ENCODE measurements at places on chromosomes 4 and X.

- no peak for DNase-seq
Measured at GRCh38 chr4:185782523-185782922, 29.5 kb downstream of the SORBS2 start.

DNA sequence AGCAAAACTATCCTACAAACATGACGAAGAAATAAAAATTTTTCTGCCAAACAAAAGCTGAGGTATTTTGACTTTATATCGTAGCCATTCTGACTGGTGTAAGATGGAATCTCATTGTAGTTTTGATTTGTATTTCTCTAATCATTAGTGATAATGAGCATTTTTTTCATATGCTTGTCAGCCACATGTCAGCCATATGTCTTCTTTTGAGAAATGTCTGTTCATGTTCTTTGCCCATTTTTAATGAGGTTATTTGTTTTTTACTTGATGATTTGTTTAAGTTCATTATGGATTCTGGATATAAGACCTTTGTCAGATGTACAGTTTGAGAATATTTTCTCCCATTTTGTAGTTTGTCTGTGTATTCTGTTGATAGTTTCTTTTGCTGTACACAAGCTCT, 24.5 kb downstream of the F8A2 start:
- no peak for DNase-seq

- DNase-seq, result no peak
Measured at GRCh38 chr4:113181289-113182007, 132.0 kb downstream of the ANK2 start.

- no peak for DNase-seq
Measured at GRCh38 chr4:56655627-56656345, 25.3 kb downstream of the HOPX start.

DNA sequence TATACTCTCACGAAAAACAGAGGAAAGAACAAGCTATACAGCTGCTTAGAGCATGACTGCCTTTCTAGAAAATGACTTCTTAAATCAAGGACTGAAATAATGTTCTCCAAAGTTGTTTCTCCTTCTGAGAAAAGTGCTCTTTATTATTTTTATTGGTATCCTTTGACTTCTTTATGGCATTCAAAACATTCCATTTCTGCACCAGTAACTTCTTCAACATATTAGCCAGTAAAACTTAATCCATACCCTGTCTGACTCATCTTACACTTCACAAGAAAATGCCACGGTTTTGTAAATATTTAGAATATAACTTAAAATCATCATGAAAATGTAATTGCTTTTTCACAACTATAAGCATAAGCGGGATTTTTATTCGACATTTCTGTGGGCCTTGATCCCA, 180.4 kb downstream of the NR3C2 start:
- no peak for DNase-seq

DNA sequence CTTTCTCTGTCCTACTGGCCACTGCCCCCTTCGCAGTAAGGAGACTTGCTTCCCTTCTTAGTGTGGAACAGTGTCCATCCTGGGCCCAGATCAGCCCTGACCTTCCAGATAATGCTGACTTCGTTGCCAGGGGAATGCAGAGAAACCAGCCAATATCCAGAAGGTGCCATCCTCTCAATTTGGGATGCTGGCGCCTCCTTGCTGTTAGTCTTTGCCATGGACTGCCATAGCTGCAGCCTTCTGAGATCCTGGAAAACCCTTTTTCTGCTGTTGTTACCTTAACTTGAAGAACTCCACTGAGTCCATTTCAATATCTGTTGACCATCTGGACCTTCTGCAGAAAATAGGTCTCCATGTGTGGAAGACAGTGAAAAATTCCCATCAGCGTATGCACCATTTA, 21.8 kb downstream of the RAI2 start:
- no peak for DNase-seq

GRCh38 chr4:180695851-180696250, 1547.4 kb upstream of the TENM3 start:
- no peak for DNase-seq

GRCh38 chrX:69097451-69098236, 67.6 kb downstream of the PJA1 start:
- DNase-seq, result no peak

- DNase-seq, result no peak
Measured at GRCh38 chr4:112511803-112512118, 4.2 kb downstream of the NEUROG2 start.

DNA sequence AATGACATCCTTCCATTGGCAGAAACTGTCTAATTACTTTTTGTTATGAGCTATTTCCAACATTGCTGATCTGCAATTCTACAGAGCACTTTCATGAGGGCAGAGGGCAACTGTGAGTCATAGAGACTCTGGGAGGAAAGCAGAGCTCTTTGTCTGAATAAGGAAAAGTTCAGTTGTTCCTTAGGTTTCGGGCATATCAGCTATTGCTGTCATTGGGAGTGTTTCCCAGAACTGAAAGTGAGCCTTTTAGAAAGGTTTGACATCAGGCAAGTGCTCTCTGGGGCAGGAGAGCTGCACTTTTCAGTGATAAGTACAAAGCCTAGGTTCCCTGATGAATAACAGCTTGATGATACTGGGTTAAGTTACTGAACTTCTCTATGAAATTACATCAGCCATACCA, 119.2 kb upstream of the EDNRA start:
- DNase-seq, result no peak

- no peak for DNase-seq
Measured at GRCh38 chr4:169906821-169907220, 119.4 kb downstream of the MFAP3L start.

GRCh38 chr4:141352909-141353525, 132.3 kb downstream of the ZNF330 start:
- no peak for DNase-seq

GRCh38 chrX:72100824-72101351, 30.8 kb downstream of the RTL5 start:
- DNase-seq, result peak; percentile 37

DNA sequence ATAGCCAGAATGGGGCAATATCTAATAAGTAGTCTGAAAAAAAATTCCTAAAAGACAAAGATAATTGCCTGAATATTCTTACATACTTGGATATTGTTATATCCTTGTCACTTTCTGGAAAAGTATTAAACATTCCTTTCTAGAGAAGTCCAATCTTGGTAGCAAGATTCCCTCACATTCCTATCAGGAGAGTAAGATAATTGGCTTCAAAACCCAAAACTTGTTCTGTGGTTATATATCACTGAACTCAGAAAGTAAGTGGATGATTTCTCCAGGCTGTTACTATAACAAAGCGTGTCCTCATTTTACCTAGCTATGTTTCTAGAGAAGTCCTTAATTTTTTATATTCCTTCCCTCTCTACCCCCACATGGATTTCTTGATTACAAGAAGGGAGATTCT, 46.0 kb upstream of the TEX13A start:
- DNase-seq, result no peak

- DNase-seq, result no peak
Measured at GRCh38 chr4:2390784-2391421, 27.5 kb downstream of the ZFYVE28 start.

- no peak for DNase-seq
Measured at GRCh38 chr4:169976951-169977350, 49.2 kb downstream of the MFAP3L start.

DNA sequence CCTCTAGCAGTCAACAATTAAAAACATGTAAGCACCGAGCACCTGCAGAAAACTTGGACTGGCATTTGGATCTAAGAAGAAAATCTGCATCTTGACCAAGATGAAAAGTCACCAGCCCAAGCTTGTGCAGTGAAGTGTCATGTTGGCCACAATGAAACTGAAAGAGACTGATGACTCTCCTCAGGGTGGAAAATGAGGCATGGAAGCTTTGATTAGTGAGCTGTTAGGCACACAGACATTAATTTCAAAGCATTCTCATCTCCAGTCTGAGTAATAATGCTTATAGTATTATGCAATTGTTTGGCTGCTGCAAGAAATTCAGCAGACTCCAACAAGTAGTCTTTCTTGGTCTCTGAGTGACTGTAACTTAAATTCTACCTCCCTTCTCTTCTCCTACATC, 150.1 kb downstream of the AR start:
- no peak for DNase-seq

DNA sequence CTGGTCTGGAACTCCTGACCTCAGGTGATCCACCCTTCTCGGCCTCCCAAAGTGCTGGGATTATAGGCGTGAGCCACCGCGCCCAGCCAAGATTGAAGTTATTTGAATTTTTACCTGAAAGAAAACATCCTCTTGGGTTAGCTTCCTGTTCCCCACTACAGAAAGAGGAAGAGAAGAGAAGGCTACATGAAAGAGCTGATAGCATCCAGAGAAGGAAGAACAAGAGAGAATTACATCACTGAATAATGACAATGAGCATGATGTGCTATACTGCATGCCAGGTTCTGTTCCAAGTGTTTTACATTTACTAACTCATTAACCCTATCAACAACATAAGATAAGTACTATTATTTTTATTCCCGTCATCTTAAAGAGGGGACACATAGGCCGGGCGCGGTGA, 11.5 kb upstream of the TBC1D1 start:
- DNase-seq, result no peak

DNA sequence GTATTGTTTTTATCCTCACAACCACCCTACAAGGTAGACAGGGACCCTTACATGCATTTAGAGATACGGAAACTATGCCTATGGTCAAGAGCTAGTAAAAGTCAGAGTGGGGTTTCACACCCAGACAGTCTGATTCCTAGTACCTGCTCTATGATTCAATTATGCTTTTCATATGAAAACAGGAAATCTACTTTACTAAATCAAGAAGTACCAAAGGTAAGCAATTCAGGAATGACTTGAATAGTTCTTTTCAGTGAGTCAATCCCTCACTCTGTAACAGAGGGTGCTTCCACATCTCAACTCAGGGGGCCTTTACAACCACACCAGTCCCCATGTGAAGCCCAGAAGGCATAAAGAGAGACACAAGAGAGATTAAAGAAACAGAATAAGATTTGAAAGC, 191.4 kb downstream of the PPP3CA start:
- DNase-seq, result no peak

GRCh38 chr4:121073004-121073435, 685 bp upstream of the NDNF start:
- DNase-seq, result no peak

DNA sequence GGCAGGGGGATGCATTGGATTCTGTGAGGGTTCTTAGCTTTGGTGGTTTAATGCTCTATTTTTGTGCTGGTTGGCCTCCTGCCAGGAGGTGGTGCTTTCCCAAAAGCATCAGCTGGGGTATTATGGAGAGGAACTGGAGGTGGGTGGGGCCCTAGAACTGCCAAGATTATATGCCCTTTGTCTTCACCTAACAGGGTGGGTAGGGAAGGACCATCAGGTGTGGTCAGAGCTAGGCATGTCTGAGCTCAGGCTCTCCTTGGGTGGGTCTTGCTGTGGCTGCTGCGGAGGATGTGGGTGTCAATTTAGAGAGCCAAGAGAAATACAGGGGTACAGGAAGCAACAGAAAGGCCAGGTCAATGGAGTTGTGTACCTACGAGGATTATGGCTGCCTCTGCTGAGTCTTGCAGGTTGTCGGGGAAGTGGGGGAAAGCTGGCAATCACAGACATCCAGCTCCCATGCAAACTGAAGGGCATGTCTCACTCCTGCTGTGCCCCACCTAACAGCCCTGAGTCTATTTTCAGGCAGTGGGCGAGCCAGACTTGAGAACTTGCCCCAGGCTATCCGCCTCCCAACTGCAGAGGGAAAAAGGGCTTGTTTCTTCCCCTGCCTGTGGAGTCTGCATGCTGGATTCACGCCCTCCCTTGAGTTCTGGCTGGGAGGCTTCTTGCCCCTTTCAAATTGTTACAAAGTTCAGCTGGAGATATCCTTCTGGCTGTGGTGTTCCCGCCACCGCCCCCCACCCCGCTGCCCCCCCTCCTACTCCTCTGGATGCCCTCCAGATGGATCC, 212.0 kb downstream of the COMMD8 start:
- DNase-seq, result no peak

GRCh38 chr4:139814323-139815015, 148.8 kb downstream of the MGST2 start:
- DNase-seq, result no peak

DNA sequence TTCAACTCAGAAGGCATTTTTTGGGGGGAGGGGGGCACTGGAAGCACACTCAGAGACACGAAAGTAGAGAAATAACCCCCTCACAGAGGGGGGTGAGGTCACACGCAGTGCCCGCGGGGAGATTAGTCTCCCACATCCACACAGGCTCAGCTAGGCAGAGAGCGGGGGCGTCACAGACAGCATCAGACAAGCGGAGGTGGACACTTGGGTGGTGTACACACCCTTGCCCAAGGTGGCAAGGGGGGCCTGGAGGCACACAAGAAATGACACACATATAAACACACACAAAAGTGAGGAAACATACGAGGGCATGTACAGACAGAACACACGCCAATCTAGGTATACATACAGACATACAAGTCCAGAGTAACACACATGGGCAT, 637 bp upstream of the SYN1 start:
- no peak for DNase-seq

DNA sequence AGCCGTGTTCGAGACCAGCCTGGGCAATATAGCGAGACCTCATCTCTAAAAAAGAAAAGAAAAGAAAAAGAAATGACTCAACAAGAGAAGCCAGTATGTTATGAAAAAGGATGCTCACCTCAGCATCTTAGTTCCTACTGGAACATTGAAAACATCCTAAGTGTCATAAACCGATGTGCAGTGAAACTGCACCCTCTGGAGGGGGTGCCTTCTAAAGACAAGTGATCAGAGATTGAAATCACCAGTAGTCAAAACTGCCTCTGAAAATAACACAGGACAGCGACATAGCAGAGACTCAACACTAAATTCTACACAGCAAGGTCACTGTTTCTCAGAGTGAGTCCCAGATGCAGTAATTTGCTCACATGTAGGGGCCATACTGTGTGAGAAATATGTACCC, 28.0 kb upstream of the ATP6AP2 start:
- no peak for DNase-seq

DNA sequence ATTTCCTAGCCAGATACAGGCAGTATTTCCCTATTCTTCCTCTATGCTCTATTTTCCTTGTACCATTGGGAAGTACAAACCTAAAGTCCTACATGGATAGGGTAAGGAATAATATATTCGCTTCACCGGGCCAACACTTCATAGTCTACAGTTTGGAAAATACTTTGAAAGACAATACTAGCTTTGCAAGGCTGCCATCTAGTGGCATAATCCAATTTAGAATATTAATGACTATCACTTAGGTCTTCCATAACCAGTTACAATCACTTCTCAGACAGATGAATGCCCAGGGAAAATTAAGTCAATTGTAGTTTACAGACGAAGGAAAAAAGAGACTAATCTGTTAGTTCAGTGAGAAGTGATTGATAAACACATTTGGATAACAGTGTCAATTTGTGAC, 141.0 kb upstream of the FAM47C start:
- no peak for DNase-seq

DNA sequence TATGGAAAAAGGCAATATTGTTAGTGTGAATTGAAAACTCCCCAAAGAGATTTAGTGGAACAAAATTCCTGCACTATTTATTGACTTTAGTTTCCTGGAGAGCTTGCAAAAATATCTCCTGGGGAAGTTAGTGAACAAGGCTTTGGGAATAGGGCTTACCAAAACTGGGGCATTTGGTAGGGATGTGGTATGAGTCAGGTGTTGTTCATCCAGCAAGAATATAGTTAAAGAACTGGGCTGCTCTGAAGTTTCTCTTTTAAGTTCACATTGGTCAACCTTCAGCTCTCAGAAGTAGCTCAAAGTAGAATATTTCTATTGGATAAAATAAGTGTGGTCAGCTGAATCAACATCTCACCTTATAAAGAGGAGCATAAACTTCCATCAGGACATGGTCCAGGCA, 185.0 kb downstream of the CPE start:
- no peak for DNase-seq

GRCh38 chrX:45003085-45003484, 130.1 kb downstream of the KDM6A start:
- no peak for DNase-seq

GRCh38 chr4:144985531-144985930, 112.5 kb downstream of the ANAPC10 start:
- DNase-seq, result no peak

GRCh38 chr4:7823416-7823824, 116.2 kb downstream of the AFAP1 start:
- DNase-seq, result no peak

Data from stimulated activated CD4-positive, alpha-beta T cell treated with anti-CD3 and anti-CD28 coated beads, Interleukin-12 subunit alpha, Interleukin-12 subunit beta, amount 100 ng/mL, for 48 hours (primary cell).